ENCODE measurements at places on chromosomes 11 and 22.
A peak's percentile ranks its signal among the peaks of the same experiment; 100 is the strongest.

- no peak for DNase-seq
Observed at GRCh38 chr11:65506772-65507505, 8.1 kb downstream of the MALAT1 start.

DNA sequence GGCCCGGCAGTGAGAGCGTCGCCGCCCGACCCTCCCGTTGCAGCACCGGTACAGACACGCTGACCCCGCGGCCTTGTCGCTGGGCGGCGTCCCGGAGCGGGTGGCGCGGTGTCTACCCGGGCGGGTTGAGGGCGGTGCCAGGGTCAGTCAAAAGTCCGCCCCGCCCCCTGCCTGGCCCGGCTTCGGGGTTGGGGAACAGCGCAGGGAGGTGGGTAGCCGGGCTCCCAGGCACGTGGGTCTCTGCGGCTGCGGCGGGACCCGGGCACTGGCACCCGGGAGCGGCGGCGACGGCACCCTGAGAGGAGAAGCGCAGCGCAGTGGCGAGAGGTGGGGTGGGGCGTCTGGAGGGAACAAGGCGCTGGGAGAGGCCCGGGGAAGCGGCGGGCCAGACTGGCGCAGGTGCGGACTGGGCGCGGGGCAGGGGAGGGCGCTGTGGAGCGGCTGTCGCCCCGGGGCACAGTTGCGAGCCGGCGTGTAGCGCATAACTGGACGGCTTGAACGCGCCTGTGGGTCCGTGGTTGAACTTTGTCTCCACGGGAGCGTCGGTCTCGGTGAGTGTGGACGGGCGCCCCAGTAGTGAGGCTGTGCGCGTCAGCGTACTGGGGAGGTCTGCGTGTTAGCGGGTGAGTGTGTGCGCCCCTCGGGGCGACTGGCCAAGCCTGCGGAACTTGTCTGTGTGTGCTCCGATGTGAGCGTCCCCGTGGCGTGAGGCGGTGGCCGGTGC lies at the start of gene P2RY2:
P2RY2 (plus strand) TSS at position 176 of the 724 bp plus-strand sequence. CDS start 15,879 bp downstream, outside the sequence.
- peak; percentile 40 for DNase-seq

- no peak for DNase-seq
Observed at GRCh38 chr11:122668562-122669090, 13.1 kb downstream of the UBASH3B start.

DNA sequence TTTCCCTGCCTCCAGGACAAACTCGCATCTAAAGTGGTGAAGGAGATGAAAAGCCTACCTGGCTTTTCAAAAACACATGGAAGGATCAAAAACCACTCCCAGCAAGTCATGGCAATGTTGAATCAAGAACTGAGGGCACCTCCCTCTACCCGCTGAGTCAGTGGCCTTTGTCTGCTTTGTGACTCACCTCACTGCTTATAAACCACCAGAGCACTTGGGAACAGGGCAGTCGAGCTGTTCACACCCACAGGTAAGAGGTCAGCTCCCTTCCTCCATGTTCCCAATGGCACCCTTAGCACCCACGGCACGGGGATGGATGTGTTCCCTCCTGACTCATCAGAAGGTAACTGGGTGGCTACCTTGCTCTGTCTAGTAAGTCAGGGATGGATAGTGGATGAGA lies 21.7 kb downstream of the TENM4 start:
- DNase-seq = no peak

GRCh38 chr11:115645631-115646317 lies 141.6 kb upstream of the CADM1 start:
- no peak for DNase-seq

DNA sequence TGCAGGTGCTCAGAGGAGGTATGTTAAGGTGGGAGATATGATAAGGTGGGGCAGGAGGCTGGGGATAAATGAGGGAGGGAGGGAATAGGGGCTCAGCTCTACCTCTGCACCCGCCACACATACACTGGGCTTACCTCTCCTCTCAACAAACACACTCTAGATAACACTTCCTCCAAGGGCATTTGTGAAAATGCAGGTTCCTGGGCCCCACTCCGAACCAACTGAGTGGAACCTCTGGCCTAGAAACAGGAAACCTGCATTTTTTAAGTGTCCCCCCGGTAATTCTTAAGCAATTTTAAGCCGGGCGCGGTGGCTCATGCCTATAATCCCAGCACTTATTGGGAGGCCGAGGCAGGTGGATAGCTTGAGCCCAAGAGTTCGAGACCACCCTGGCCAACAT lies 46.5 kb upstream of the CD5 start:
- no peak for DNase-seq

DNA sequence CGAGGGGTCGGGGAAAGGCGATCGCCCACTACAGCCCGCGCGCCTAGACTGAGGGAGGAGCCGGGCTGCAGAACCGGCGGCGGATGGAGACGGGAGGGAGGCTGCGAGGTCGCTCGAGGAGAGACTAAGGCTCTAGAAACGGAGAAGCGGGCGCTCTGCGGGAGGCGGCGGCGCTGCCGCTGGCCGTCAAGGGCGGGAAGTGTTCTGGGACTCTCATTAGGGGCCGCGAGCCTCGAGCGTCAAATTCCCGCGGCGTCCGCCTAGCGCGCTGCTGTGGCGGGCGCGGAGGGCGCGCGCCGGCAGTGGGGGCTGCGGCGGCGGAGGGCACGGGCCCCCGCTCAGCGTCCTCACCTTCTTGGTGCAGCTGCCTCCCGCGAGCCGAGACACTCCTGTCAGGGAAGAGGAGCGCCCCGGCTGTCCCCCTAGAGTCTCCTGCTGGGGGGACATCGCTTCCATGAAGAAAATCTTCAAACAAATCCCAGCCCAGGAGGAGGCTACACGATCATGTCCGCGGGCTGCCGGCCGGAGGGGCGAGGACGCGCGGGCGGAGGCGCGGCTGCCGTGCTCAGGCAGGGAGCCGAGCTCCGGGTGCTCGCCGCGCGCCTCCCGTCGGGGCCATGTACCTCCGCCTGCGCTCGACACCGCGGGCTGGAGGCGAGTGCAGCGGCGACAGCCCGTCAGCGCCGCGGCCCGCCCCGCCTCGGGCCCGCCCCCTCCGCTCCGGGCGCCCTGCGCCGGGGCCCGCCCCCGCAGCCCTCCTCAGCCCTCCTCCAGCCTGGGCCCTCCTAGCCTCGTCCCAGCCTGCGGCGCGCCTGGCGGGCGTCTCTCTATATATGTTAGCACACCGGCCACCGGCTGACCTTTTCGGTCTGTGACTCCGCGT lies at the start of gene ARHGAP20:
ARHGAP20 (minus strand) TSS at position 662 of the 883 bp plus-strand sequence; CDS start at position 456, 206 bp downstream.
- peak; percentile 44 for DNase-seq

GRCh38 chr11:27295928-27296327 lies 67.1 kb downstream of the CCDC34 start:
- no peak for DNase-seq

- DNase-seq = no peak
Observed at GRCh38 chr22:27490080-27490479, 311.5 kb downstream of the MN1 start.

GRCh38 chr11:66361502-66361941 lies 10.0 kb downstream of the SLC29A2 start:
- DNase-seq = no peak

DNA sequence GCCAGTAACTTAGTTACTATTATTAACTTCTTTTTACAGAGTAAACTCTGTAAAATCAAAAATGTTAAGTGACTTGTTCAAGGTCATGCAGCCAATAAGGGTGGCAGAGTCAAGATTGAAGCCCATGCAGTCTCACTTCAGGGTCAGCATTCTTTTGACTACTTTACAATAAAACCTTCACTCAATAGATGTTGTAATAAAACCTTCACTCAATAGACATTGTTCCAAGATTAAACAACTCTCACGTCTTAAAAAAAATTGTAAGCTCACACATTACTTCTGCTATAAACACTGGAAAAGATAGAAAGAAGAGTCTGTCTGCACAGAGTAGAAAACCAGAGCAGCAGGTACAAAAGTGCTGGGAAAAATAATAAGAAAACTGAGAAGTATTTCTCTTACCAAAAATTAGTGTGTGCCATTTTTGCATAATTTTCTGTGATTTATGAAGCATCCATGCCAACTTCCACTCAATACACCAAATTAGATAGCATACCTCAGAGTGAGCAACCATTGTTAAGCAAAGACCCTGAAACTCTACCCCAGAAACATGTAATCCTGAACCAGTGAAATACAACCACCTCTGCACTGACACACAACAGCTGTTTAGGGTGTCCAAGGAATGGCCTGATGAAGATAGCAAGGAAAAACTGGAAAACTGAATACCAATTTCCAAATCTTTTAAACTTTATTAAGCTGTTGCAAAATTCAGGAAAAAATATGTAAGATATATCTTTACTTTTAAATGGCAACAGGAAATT lies 4.9 kb upstream of the SOX6 start:
- no peak for DNase-seq

- no peak for DNase-seq
Observed at GRCh38 chr22:35904336-35904692, 124.3 kb downstream of the RBFOX2 start.

DNA sequence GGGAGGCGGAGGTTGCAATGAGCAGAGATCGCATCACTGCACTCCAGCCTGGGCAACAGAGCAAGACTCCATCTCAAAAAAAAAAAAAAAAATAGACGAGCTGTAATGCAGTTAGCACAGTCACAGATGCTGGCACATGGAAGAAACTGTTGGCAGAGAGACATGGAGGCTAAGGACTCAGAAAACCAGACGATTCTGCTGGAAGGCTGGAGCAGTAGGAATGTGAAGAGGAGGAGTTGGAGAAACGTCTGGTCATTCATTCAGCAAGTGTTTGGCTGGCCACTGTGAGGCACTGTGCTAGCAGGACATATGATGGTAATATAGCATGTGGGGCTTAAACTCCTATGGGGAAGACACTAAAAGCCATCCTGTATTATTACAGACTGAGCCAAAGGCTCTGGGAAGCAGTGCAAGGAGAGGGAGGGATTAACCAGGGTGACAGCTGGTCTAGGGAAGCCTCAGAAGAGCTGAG lies 5.0 kb downstream of the UQCR10 start:
- DNase-seq = no peak

DNA sequence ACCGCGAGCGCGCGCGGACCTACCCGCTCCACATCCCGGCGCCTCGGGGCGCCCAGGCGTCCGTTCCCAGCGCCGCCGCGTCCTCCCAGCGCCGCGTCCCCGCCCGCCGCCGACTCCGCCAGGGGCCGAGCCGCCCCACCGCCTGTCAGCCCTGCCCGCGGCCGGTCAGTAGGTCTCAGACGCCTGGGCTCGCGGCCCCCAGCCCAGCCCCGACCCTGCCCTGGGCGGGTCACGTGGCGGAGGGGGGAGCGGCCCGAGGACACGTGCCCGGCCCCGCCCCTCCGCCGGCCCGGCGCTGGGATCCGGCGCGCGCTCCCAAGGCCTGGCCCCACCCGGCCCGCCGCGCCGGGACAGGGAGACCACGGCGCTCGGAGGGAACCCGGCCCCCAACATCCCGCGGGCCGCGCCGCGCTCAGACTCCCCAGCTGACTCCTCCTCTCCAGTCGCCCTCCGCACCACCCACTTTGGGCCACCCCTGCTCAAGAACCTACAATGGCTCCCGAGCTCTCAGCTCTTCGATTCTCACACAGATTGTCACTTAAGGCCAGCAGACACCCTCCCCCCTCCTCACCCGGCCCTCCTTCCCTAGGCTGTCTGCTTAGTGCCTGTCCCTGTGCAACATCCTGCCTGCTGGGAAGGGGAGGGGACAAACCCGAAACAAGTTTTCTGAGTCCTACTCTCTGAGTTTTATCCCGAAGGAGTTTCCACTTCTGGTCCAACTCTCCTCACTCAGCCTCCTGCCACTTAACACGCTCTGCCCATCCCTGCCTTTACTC lies at the start of gene RAB3IL1:
RAB3IL1 (minus strand) TSS at position 233 of the 776 bp plus-strand sequence; CDS start at position 34, 199 bp downstream.
- DNase-seq = peak; percentile 33

GRCh38 chr11:10314199-10315072 lies 9.6 kb downstream of the ADM start:
- DNase-seq = no peak

GRCh38 chr11:84886344-84886743 lies 740.8 kb downstream of the DLG2 start:
- DNase-seq = no peak

GRCh38 chr11:111386611-111387150 lies 7.6 kb upstream of the POU2AF1 start:
- no peak for DNase-seq

GRCh38 chr11:13551834-13552233 lies 56.0 kb upstream of the PTH start:
- no peak for DNase-seq

DNA sequence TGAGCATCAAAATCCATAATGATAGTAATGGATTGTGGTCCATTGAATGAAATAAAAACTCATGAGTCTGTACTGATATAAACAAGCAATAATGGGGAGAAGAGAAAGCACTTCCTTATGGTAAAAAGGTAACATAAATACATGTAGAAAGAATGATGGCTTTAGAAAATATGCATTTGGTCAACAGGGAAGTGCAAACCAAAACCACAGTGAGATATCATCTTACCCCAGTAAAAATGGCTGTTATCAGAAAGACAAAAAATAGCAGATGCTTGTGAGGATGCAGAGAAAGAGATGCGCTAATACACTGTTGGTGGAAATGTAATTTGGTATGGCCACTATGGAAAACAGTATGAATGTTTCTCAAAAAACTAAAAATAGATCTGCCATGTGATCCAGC lies 6.9 kb upstream of the MMP20 start:
- DNase-seq = no peak

DNA sequence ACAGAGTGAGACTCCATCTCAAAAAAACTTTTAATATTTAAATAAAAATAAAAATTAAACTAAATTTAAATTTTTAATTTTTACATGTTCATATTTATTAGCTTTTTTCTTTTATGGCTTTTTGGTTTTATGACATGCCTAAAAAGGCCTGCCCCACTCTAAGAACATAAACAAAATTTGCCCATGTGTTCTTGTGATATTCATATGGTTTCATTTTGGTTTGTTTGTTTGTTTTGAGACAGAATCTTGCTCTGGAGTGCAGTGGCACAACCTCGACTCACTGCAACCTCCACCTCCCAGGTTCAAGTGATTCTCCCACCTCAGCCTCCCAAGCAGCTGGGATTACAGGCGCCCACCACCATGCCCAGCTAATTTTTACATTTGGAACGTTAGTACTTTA lies 27.7 kb downstream of the SUSD2 start:
- no peak for DNase-seq

DNA sequence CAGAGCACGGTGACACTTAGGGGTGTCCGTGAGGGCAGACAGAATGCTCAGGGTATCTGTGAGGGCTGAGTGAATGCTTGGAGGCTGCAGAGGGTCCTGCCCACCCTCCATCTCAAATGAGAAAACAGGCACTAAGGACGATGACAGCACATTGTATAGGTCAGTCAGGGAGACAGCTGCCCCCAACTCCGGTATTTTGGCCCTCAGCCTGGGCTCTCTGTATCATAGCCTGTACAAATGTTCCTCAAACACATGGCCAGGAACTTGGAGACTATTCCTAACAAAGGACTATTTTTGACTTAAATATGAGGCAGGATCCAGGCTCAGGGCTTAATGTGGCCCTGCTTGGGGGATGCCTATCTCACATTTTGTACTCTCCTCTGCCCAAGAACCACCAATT lies 145.4 kb downstream of the OPCML start:
- DNase-seq = no peak

- no peak for DNase-seq
Observed at GRCh38 chr22:17307566-17307965, 61.7 kb upstream of the CECR2 start.

GRCh38 chr11:27507557-27508322 lies 1.2 kb upstream of the LIN7C start:
- no peak for DNase-seq

GRCh38 chr11:84407091-84407490 lies 1120.9 kb upstream of the CCDC90B start:
- no peak for DNase-seq
